ENCODE measurements at places on chromosomes 6 and 20. TPM values are rescaled to one million over a fixed set of nuclear protein-coding genes. Genes with fewer than 3 reads are reported as not detected.

The EHMT2 gene
- 41.5 TPM for total RNA-seq

The B3GALT4 gene
- total RNA-seq: 5.0 TPM

The MAP3K4 gene
- total RNA-seq: 27.0 TPM

The LSM2 gene
- 24.6 TPM for total RNA-seq

The NEDD9 gene
- total RNA-seq: 17.1 TPM

The MYL9 gene
- total RNA-seq: 5.6 TPM

The IL20RA gene
- 0.12 TPM for total RNA-seq

The GNAS-AS1 gene
- 1.1 TPM for total RNA-seq

The FOXQ1 gene
- not detected for total RNA-seq

The UNC5CL gene
- 0.12 TPM for total RNA-seq

The EGFL8 gene
- total RNA-seq: 0.75 TPM

The HLA-DMB gene
- 0.08 TPM for total RNA-seq

All from smooth muscle cell of the coronary artery (primary cell).